ENCODE measurements at places on chromosomes 4 and X.

- DNase-seq: no peak
Measured at GRCh38 chrX:120269373-120270035, 18.9 kb downstream of the ZBTB33 start.

- no peak for DNase-seq
Measured at GRCh38 chr4:122746485-122746965, 14.0 kb downstream of the BBS12 start.

DNA sequence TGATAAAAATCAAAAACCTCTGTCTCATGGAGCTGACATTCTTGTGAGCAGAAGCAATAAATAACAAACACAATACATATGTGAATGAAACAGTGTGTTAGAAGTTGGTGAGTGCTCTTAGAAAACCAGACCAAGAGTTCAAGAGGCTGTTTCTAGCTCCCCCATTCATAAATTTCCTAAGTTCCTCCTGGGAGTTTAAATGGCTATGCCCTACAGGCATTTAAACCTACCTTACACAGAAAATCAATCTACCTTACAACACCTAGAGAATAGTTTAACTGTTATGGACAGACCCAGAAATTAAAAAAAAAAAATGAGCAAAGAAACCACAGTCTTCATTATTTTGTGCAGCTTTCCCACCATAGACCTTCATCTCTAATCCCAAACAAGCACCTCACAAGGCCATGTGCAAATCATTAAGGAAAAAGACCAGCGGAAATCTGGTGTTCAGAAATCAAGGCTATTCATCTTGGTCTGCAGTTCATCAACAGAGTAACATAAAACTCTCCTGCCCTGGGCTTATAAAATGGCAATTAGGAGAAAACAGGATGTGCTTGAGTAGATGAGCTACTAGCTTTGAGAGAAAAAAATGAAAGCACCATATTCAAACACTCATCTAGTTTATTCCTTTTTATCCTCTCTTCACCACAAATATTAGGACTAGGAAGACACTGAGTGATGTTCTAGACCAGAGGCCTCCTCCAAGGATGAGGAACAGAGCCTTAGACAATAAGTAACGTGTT is 147.2 kb downstream of the SHROOM3 start:
- no peak for DNase-seq

- DNase-seq: no peak
Measured at GRCh38 chr4:159010563-159011260, 92.2 kb upstream of the RAPGEF2 start.

DNA sequence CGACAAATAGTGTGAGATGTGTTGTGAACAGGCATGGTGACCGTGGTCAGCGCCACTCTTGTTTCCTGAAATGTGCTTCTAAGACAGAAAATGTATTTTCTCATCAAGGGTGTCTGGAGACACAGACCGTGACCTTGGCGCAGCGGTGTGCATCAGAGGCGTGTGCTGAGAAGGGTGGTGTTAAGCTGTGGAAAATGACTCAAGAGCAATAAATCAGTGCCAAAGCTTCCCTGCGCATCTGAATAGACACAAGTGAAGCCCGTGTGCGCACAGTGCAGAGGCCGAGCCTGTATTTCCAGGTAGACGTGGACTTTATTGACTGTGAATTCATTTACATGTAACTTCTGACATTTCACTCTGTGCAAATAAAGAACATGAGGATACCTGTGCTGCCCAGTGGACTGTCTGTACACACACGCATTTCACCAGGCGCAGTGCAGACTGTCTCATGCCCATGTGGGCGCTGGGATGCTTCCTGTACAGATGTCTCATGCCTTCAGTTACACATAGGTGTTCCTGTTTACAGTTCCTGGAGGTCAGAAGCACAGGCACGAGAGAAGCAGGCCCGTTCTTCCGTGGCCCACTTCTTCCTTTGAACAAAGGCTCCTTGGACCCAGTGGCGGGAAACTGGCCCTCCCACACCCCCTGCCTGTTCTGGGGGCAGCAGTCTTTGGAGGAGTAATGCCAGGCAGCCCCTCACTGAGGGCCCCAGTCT is 31.9 kb downstream of the NSG1 start:
- DNase-seq: no peak

DNA sequence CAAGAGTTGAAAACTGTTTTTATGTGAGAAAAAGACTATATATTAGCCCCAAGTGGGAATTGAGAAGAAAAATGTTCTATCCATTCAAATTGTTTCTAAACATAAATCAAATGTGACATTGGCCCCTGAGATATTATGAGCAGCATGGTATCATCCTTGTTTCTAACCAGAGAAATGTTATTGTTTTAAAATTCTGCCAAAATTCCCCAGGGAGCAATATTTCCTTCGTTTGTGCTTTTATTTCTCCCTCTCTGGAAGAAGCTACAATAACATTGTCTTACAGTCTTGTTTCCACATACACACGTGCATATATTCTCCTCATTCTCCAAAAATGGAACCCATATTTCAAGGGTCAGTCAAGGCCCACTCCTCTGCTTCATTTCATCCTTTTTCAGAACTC is 46.7 kb downstream of the MAGEB17 start:
- no peak for DNase-seq

DNA sequence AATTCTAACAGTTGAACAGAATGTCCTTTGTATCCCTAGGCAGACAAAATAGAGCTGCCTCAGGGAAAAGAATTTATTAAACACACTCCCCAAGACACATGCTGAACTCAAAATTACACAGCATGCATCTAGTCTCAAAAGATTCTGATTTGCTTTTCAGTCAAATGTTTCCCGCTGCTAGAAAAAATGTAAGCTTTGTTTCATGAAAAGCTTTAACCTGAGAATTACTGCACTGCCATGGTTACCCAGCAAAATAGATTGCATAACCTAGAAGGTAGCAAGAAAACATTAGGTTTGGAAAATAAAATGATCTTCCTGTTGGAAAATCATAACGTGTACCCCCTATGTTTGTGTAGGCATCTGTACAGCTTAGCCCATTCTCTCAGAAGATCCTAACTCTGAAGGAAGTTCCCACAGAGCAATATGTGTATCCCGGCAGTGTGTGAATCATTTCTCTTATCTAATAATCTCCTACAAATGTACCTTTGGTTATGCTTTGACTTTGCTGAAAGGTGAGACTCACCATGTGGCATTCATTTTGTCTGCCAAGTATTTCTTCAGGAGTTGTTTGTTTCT is 646.9 kb downstream of the STPG2 start:
- no peak for DNase-seq

DNA sequence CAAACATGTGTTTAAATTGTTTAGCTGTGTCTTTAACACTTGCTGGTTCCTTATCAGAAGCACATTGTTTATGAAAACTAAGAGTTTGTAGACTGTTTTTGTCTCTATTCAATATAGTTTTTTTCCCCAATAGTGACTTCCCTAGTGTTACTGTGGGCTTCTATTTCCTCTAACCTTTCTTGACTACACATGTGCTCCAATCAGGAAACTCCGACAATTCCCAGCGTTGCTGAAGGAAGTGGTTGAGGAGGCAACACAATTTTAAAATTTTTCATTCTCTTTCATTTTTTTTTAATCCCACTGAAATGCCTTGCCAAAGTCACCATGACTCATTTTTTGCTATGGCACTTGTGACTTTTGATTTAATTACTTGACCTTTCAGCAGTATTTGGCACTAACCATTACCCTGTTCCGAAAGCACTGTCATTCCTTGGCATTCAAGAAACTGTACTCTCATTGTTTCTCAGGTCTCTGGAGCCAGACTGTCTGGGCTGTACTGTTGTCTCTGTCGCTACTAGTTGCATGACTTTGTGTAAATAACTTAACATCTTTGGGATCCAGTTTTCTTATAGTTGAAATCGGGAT is 67.6 kb upstream of the FREM3 start:
- DNase-seq: no peak

DNA sequence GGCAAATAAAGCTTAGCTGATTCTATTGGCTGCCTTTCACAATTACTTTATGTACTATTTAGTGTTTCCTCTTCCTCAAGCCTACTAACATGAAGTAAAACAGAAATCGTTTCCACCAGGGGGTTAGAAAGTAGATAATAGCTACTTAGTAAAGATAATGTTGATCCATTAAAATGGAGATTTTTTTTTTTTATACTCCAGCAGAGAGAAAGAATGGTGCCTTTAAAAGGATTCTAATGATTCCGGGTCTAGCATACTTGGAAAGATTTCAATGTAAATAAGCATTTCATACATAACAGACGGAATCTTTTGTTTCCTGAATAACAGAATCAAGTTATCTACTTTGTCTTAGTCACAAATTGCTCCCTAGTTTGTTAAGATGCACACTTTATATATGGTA is 37.1 kb downstream of the GK start:
- no peak for DNase-seq

GRCh38 chrX:131763674-131764073 is 219.8 kb downstream of the OR13H1 start:
- no peak for DNase-seq

- no peak for DNase-seq
Measured at GRCh38 chr4:7766661-7767345, 172.9 kb downstream of the AFAP1 start.

GRCh38 chr4:42271096-42271495 is 118.6 kb upstream of the BEND4 start:
- no peak for DNase-seq

DNA sequence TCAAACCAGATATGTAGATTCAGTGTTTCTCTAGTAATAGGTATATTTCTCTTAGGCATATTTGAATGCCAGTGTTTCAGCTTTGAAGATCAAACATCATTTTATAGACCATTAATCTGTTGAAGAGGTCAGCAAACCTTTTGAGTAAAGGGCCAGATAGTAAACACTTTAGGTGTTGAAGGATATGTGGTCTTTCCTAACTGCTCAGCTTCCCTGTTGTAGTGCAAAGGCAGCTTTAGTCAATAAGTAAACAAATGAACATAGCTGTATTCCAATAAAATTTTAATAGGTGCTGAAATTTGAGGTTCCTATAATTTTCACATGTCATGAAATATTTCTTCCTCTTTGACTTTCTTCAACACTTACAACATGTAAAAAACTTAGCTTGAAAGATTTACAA is 201.6 kb downstream of the ADGRL3 start:
- no peak for DNase-seq
